ENCODE measurements at places on chromosomes 1 and 21.

DNA sequence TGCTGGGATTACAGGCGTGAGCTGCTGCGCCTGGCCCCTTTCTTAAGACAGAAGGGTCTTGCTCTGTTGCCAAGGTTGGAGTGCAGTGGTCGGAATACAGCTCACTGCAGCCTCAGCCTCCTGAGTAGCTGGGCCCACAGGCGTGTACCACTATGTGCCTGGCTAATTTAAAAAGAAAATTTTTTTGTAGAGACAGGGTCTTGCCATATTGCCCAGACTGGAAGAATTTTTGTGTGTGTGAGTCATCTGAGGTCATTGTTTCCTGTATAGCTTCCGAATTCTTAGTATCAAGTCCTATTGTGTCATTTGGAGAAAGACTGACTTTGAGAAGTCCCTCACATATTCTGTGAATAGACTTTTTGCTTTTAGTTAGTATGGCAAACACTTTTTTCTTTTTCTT lies 4.7 kb downstream of the SZRD1 start:
- no peak for DNase-seq

- no peak for DNase-seq
These were observed 111.8 kb upstream of the USP25 start for GRCh38 chr21:15617964-15618363.

DNA sequence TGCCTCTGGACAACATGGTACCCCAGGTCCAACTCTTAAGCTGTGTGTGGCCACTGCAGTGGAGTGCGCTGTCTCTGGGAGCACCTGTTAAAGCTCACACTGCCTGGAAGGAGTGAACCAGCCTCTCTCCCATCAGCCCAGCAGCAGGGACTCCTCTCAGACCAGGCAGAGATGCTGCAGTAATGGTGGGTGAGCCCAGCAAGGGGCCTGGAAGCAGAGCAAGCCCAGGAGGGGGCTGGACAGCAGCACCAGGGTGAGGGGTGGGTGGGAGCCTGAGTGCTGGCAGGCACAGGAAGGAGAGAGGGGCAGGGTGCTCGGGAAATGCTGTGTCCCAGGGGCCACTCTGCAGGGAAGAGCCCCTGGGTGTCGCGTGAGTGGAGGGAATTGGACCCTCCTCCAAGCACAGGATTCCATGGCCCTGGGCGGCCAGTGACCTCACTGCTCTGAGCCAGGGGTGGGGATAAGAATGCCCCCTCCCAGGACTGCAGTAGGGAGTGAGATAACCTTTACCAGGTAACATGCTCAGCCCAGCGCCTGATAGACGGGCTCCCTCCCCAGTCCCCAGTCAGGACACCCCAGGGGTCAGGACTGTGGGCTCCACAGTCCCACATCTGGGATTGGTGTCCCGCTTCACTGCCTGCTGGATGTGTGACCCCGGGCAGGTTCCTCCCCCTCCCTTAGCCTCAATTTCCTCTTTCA lies 313.1 kb downstream of the MATN1 start:
- no peak for DNase-seq

- no peak for DNase-seq
These were observed 260.5 kb downstream of the DYRK1A start for GRCh38 chr21:37627074-37627473.

GRCh38 chr21:23960769-23961168 lies 1646.5 kb downstream of the MRPL39 start:
- DNase-seq = no peak

DNA sequence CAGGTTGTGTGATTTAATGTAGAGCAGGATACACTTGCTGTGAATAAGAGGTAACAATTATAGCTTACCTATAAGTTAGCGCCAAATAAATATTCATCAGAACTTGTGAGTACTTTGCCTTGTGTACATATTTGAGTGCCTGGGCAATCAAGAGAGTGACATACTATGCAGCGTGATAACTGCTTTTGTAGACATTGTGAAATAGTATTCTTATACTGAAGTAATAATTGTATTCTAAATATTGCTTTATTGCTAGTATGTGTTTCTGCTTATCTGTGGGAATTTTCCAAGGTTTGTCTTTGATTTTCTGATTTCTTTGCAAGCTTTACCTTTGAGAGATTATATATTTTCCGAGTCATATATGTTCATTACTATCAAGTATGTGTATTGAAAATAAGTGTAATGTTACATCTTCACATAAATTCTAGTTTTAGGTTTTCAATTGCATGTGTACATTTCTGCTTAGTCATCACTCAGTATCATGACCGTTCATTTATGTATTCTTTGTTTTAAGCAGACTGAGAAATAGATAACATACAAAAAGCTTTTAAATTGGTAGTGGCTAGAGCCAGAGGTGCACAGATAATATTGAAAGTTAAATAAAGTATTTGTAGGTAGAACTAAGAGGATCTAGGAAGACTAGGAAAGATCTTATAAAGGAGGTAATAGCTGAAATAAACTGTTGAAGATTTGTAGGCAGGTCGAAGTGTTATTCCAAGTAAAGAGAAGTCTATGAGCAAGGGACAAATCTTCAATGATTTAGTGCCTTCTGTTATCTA lies 19.5 kb downstream of the USP25 start:
- DNase-seq = no peak

GRCh38 chr1:226420897-226421296 lies 13.0 kb upstream of the PARP1 start:
- DNase-seq = no peak

DNA sequence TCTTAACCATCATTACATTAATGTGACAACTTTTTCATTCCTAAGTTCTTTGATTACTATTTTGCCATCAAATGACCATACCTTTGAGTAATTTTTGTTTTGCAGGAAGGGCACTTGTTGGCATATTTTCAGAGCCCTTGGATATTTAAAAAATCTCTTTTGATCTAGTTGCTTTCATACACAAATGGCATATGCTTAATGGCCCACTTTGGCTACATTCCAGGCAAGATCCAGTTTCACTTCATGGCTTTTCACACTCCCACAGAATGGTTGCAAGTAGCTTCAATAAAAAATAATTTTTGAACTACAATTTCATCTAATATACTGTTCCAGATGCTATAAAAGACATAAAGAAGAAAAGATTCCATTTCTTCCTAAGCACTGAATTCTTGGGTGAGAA lies 18.1 kb downstream of the ADAM30 start:
- DNase-seq = no peak
